ENCODE measurements at places on chromosomes 2 and 18.

DNA sequence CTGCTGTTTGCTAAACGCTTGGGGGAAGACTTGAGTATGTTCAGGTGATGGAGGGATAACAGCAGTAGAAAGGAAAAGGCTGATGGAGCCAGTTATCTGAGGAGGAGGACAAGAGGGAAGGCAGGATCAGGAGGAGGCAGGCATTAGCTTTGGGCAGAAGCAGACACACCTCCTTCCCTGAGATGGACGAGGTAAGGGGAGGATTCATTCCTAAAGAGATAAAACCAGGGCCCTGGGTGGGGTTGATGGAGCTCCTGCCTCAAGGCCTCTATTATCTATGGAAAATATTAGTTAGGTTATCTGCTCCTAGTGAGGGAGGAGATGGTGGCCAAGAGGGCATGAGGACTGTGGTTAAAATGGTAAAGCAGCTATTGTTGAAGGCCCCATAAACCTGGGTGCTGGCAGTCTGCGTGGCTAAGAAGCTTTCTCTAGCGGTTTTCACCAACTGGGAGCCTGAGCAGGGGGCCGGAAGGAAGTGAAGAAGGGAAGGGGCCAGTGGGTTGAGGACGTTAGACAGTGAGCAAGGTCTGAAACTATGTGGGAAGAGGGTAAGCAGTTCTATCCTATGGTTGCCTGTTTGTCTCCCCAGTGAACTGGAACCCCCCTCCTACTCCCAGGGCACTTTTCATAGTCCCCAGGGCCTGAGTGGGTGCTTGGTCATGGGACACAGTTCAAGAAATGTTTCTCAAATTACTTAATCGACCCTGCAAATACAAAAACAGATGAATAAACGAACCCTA, 56.6 kb upstream of the HK2 start:
- no peak for DNase-seq

- no peak for DNase-seq
Measured at GRCh38 chr2:65402780-65403528, 29.4 kb downstream of the SPRED2 start.

DNA sequence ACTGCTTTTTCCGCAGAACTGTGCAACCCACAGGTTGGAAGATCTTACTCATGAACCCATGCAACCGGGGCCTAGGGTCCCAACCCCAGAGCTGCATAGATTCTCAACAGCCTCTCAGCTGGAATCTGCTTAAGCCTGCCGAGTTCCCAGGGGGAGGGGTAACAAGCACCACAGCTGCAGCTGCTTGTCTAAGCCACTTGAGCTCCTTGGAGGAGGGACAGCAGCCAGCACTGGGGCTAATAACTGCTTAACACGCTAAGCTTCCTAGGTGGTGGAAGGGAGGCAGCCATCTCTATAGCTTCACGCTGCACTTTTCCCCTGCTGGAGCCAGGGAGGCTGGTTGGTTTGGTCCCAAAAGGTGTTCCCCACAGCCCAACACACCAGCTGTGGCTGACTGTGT, 311.6 kb downstream of the DSC3 start:
- DNase-seq = no peak

DNA sequence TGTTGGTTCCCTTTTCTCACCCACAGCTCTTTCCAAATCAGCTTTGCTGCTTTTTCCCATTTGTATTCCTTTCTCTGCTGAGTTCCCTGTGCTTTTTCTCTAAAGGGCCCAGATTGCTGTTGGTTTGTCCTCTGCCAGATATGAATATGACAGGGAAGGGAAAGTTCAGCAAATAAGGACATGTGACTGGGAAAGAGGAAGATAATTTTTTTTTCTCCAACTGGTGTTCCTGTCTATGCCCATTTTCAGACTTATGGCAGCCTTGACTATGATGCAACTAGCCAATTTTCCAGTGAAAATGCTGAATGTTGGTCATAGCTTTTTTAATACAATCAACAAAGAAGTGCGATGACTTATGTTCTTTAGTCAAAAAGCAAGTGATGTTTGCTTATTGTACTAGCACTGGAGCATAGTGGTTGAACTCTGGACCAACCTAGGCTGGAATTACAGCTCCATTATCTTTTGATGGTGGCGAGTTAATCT, 7.7 kb downstream of the MDH1 start:
- no peak for DNase-seq

DNA sequence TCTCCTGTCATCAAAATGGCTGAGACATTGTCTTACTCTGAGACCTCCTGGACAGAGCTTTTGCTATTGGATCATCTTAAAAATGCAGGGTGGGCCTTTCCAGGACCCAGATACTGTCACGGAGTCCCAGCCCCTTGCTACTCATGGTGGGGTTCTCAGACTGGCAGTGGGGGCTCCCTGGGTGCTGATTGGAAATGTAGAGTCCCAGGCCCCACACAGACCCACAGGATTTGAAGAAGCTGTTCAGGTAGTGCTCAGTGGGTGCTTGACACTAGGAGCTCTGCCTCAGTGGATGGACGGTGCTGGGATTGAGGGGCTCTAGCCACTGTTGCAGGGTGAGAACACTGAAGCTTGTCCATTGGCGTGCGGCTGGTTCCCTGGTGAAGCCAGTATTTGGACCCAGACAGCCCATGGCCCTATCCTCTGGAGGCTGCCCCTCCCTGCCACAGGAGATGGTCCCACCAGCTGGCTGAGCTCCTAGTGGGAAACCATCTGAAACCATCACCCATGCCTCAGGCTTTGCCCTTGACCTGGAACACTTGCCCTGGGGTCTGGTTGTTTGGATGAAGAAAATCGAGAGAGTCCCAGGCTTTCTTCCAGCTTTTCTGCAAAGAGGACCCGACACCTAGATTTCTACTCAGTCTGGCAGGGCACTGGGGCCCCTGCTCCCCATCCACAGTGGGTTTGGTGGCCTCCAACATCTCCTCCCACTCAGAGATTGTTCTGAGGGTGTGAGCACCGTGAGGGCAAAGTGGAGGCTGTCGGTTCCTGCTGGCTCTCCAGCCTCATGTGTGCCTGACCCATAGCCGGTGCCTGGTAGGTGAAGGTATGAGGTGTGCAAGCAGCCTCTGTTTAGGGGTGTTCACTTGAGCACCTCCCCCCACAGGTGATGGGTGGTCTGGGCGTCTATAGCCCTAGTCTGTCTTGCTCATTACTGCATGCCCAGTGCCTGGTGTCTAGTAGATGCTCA, 30.1 kb downstream of the MROH2A start:
- no peak for DNase-seq

GRCh38 chr2:24659862-24660261, 133.3 kb downstream of the PTRHD1 start:
- no peak for DNase-seq

DNA sequence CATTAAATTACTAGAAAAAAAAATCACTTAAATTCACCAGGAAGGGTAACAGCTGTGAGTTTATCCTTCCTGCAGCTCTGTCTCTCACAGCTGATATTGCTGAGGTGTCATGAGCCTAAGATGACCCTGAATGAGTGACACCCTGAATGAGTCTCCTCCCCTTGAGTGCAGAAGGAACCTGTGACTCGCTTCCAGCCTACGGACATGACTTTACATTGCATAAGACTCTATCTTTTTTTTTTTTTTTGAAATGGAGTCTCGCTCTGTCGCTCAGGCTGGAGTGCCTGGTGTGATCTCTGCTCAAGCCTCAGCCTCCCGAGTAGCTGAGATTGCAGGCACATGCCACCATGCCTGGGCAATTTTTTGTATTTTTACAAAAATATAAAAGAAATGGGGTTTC, 14.1 kb downstream of the MRO start:
- no peak for DNase-seq

GRCh38 chr2:16832910-16833309, 167.3 kb upstream of the CYRIA start:
- no peak for DNase-seq

- no peak for DNase-seq
Measured at GRCh38 chr2:234453216-234453615, 43.7 kb downstream of the ARL4C start.

DNA sequence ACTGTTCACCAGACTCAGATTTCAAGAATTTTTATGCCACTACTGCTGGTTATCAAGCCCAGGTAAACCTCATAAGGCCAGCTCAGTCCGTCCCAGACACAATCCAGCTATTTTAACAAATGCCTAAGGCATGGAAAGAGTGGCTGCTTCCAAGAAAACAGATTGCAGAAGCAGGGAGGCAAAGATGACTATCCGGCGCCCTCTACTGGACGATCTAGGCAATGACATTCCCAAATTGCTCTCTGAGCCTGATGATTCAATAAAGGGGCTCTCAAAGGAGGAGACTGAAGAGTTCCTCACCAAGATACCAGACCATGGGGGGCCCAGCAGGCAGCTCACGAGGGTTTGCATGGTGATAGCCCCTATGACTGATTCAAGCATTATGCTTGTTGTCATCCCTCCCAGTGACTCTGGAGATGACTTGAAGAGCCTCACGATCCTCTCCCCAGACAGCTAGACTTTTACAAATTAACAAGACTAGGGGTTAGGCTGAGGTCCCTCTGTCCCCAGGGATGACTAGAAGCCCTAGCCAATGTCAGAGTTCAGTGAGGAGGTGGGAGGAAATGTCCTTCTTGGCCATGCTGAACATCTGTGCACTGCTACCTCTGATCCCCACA, 25.0 kb downstream of the SERPINB8 start:
- DNase-seq = peak; percentile 19

- no peak for DNase-seq
Measured at GRCh38 chr2:24262421-24262970, 87.6 kb downstream of the FAM228A start.

DNA sequence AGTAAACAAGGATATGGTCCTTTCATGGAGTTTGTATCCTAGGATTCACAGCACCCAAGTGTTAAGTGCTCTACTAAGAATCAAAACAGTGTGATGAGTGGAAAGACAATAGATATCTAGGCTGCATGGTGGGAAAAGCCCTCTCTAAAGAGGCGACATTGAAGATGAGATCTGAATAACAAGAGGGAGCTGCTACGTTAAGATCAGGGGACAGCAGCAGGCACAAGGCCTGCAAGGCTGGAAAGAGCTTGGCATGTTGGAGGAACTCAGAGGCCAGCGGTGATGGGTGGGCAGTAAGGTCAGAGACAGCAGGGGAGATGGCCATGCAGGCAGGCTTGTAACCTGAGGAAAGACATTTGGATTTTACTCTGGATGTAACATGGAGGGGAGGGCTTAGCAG, 177.5 kb downstream of the GFPT1 start:
- no peak for DNase-seq

DNA sequence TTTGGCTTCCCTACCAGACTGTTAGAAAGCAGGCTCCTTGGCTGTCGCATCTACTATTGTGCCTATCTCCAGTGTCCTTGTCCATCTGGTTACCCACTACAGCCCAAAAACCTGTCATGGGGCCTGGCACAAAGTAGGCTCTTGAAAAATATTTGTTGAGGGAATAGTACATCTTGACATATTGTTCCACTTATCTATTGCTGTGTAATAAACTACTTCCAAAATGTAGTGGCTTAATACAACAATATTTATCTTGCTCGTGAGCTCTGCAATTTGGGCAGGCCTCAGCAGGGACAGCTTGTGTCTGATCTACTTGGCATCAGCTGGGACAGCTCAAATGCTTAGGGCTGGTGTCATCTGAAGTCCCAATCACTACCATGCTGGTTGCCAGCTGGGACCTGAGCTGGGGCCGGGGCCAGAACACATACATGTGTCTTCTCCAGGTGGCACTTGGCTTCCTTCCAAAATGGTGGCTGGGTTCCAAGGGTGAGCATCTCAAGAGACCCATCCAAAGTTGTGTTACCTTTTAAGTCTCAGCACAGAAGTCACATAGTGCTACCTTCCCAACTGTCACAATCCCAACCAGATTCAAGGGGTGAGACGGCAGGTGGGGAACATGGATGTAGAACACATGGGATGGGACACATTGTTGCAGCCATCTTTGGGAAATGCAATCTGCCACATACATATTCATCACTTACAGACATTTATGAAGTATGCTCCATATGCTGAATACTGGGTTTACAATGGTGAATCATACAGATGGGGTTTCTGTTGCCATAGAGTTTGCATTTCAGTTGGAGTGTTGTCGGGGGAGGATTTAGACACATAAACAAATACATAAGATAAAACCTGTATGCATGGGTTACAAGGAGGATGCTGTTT, 134.2 kb downstream of the FOXI3 start:
- no peak for DNase-seq

DNA sequence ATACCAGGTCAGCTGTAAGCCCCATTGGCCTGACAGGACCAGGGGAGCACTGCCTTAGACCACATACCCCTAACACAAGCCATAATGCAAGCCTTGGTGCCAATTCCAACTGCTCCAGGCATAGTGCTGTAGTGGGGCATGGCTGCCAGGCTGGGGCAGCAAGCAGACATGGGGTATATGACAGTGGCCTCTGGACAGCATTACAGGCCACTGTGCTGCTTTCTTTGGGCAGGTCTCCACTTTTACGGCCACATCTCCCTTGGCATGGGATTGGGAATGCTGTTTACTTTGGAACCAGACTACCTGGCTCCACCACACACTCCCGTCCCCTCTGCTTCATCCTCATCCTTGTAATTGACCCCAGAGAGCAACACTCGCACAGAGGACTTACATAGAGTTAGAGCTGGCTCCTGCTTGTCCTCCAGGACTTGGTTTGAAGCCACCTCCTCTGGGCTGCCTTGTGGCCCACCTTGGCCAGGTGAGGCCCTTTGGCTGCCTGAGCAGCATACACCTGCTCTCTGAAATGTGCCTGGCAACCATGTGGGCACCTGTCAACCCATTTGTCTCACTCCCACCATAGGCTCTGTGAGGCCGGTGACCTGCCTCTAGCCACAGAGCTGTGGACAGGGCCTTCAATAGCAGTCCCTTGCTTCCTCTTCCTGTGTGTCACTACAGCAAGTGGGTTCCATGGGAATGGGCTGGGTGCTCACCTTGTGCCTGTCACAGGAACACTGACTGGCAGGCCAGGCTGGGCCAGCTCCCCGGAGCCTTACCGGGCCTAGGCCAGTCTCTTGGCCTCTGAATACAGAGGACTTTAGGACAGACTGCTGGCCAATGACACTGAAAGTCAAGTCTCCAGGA, 262.6 kb upstream of the HS6ST1 start:
- DNase-seq = no peak

DNA sequence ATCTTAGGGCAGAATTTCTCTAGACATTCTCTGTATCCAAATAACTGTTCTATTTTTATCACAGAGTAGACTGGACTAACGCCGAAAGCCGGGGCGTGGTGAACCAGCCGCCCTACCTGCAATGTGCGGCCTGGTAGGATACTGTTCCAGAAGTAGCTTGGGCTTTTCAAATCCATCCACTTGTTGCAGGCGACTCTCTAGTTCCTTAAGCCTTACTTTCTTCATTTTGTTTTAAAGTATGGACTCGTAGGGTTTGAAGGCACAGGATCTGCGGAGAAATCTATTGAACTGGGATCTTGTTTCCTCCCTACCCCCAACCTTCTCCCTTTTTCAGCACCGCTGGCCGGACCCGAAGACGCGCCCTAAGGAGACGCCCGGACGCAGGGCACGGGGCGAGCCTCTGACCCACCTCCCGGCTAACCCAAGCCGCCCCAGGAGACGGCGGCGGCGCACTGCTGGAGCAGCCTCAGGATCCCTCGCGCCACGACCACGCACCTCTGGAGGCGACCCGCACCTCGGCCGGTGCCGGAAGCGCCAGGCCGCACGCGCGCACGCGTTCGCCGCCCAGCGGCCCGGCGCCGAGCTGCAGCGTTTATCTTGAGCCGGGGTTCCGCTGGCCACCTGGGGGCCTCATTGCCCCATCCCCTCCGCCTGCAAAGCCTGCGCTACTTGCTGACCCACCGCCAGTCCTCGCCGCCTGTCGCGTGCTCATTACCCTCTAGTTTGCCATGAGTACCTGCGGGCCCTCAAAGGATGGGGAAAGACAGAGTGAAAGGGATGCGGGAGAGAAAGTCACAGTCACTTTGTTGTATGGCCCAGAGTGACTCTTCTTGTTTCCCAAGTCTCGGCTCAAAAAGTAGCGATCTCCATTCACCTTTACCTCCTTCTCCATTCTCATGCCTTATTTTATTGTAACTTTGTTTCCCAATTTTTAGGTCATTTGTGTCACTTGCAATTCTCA, at the start of gene METTL5:
TSS of gene METTL5 (minus strand) at position 533 of the 961 bp plus-strand sequence. CDS start at position 225, 308 bp downstream.
- peak; percentile 59 for DNase-seq

Measured in stimulated activated CD4-positive, alpha-beta T cell treated with anti-CD3 and anti-CD28 coated beads, Interleukin-1b, Interleukin-23, amount 100 ng/mL, for 4 hours (primary cell).